NAMALWA (cell line): ENCODE measurements at places on chromosomes 6 and 20.

- no peak for DNase-seq
Observed at GRCh38 chr20:62860391-62860923, 1.2 kb downstream of the TCFL5 start.

DNA sequence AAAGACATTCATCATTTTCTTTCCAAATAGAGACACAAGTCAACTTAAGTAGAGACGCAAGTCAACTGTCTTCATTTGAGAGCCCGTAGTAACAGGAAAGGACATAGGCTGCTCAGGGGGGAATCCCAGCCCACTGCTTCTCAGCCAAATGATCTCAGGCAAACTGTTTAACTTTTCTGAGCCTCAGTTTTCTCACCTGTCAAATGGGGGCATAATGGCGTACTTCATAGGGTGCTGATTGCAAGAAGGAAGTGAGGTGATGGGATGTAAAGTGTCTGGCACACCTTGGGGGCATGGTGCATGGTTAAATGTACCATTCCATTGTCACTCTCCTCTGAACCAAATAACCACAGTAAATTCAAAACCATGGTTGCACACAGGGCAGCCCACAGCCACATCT is 96.5 kb downstream of the EYA2 start:
- DNase-seq = no peak

GRCh38 chr6:148271711-148272439 is 70.8 kb upstream of the SASH1 start:
- no peak for DNase-seq

GRCh38 chr6:139062932-139063646 is 34.5 kb downstream of the ABRACL start:
- DNase-seq = no peak

DNA sequence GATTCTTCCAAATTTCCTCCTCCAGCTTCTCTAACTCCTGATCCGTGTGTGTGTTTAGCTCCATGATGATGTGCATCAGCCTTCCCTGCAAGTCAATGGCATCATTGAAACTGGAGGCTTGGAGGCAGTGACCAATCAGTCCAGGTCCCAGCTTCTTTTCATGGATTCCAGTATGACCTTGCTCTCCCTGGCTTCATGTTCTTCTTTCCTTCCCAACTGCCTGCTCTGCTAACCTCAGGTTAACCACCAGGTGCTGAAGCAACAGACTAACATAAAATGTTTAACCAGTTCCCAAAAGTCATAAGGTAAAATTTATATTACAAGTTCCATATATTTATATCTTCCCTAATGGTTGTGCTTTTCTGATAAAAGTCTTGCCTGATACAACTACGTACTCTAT is 512.8 kb upstream of the EPHA7 start:
- DNase-seq = no peak

DNA sequence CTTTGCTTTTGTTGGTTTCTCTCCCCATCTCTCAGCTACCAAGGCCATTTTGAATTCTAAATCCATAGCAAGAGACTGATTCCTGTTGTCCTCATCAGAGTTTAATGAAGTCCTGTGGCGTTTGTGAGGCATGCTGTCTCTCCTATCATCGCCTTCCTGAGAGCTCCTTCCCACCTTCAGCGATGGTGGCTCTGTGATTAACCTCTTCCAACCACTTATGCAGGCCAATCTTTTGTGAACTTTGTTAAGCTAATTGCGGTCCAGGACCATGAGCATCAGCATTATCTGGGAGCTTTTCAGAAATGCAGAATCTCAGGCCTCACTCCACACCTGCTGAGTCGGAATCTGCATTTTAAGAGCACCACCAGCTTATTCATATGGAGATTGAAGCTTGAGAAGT is 272.5 kb upstream of the CDYL start:
- no peak for DNase-seq

GRCh38 chr6:108845145-108845544 is 3.1 kb upstream of the ARMC2 start:
- no peak for DNase-seq

DNA sequence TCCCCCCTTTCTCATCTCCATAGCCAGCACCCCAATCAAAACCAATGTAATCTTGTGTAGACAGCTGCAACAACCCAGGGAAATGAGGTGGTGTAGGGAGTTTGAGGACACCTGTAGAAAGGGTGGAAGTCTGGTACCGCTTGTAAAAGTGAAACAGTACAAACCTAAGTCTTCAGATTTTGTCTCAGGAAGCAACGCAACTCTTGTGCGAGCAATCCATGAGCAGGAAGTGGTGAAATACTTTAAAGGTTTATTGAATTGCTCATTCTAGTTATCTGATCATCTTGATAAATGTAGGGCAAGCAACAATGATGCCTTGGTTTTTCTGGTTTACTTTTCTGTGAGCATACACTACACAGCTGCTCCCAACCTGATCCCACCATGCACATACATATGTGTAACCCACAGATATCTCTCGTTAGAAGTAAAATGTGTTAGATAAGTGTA is 71.1 kb upstream of the THEMIS start:
- no peak for DNase-seq

- no peak for DNase-seq
Observed at GRCh38 chr6:20605581-20605980, 71.3 kb downstream of the CDKAL1 start.

DNA sequence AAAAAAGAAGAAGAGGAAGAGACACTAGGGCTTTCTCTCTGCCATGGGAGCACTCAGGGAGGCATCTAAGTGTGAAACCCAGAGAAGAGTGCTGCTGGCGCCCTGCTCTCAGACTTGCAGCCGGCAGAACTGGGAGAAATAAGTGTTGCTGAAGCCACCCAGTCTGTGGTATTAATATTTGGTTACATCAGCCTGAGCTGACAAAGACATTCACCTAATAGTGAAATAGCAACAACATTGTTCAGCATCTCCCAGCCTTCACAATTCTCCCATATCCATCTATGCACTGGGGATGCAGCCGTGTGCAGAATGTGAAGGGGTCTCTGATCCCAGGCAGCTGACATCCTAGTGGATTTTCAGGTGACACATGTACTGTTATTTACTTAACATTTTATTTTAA is 12.0 kb downstream of the KCNG1 start:
- no peak for DNase-seq

GRCh38 chr20:46717818-46718541 is 8.5 kb downstream of the SLC2A10 start:
- no peak for DNase-seq

- DNase-seq = no peak
Observed at GRCh38 chr6:39170860-39171259, 55.9 kb upstream of the SAYSD1 start.

- DNase-seq = no peak
Observed at GRCh38 chr6:54578261-54578660, 268.3 kb upstream of the FAM83B start.

DNA sequence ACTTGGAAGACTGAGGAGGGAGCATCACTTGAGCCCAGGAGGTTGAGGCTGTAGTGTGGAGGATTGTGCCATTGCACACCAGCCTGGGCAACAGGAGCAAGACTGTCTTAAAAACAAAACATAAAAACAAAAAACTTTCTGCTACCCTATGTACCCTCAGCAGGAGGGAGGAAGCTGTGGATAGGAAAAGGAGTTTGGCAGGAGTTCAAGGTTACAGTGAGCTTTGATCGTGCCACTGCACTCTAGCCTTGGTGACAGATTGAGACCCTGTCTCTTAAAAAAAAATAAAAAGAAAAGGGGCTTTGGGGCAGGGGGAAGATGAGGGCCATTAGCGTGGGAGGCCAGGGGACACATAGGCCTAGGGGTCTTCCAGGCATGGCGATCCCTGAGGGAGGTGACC is 135.7 kb downstream of the DHX35 start:
- DNase-seq = no peak

DNA sequence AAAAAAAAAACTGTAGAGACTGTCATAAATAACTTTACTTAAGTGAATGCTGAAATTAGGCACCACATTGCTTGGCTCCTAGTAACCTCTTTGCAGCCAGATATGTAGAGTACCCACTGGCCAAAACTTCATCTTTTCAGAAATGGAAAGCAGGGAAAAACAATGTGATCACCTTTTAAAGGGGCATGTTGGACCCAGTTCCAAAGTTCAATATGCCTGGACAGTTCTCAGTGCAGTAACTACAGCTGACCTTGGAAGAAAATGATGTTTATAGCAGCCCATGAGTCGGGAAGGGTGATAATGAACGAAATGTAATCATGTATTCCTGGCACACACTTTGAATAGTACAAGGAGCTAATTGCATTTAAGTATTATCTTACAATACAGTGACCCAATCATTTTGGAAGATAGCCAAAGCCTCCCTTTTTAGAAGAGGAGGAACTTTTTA is 93.6 kb upstream of the TAB2 start:
- DNase-seq = no peak

- DNase-seq = no peak
Observed at GRCh38 chr6:138981416-138981815, 6.6 kb downstream of the REPS1 start.

DNA sequence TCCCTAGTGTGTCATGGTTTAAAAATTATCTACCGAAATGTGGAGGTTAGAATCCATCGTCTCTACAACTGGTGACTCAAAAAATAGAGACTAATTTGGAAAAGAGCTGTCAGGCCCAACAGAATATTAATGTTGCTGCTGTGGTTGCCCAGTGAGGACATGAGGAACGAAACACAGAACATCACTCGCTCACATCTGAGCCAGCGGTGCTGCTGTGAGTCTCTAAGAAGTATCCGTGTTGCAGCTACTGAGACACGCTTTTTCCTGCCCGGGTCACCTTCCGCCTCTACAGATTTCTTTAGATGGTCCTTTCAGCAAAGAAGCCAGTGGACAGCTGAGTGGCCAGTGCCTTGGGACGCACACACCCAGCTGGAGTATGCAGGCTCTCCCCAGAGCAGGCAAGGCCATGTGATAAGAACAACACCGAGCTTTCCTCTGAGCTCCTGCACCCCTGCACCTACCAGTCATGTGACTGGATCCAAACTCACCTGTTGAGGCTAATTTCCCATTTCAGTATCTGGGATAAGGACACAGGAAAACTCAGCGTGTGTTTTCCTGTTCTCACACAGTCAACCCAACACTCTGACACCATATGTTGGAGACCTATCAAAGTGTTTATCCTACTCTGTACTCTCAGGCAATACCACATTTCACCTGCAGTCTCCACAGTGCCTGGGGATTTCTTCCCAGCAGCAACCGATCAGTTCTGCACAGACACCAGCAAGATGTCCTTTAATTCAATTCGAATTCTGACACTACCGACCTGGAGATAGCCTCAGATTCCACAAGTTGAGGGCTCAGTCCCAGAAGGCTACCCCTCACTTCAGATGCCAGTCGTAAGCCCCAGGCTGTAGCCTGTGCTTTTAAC is 119.0 kb upstream of the RPS6KA2 start:
- peak; percentile 14 for DNase-seq

DNA sequence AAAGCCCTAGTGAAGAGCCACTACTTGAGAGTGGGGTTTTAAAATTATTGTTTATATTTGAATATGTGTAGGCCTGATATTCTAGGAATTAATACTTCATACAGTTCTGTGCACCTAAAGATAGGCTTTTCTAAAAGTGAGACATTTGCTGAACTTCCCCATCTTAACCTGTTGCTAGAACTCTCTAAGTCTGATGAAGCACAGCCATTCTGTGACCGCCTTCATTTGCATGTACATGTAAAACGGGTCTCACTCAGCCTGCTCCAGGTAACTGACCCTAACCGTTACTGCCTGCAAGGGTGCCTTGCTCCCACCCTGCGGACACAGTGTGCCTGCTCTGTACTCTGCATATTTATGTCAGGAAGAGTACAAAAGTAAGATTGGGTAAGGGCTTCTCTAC is 44.3 kb upstream of the IRF4 start:
- peak; percentile 68 for DNase-seq

- no peak for DNase-seq
Observed at GRCh38 chr6:75747152-75747992, 1.7 kb upstream of the MYO6 start.

DNA sequence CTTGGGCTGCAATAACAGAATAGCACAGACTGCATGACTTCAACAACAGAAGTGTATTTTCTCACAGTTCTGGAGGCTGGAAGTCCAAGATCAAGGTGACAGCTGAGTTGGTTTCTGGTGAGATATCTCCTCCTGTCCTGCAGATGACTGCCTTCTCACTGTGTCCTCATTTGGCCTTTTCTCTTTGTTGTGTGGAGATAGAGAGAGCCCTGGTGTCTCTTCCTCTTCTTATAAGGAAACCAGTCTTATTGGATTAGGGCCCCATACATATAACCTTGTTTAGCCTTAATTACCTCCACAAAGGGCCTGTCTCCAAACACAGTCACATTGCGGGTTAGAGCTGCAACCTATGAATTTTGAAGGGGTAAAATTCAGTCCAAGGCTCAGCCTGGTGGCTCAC is 57.0 kb upstream of the BMP6 start:
- DNase-seq = no peak

DNA sequence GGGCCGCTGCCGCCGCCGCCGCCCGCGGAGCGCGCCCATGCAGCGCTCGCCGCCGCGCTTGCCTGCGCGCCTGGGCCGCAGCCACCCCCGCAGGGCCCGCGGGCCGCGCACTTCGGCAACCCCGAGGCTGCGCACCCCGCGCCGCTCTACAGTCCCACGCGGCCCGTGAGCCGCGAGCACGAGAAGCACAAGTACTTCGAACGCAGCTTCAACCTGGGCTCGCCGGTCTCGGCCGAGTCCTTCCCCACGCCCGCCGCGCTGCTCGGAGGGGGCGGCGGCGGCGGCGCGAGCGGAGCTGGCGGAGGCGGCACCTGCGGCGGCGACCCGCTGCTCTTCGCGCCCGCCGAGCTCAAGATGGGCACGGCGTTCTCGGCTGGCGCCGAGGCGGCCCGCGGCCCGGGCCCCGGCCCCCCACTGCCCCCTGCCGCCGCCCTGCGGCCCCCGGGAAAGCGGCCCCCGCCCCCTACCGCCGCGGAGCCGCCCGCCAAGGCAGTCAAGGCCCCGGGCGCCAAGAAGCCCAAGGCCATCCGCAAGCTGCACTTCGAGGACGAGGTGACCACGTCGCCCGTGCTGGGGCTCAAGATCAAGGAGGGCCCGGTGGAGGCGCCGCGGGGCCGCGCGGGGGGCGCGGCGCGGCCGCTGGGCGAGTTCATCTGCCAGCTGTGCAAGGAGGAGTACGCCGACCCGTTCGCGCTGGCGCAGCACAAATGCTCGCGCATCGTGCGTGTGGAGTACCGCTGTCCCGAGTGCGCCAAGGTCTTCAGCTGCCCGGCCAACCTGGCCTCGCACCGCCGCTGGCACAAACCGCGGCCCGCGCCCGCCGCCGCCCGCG is 730 bp downstream of the INSM1 start:
- DNase-seq = no peak

- DNase-seq = no peak
Observed at GRCh38 chr6:161476711-161477110, 202.8 kb upstream of the AGPAT4 start.

- no peak for DNase-seq
Observed at GRCh38 chr20:4068708-4069107, 53.4 kb upstream of the RNF24 start.

GRCh38 chr6:115001731-115002350 is 659.0 kb upstream of the HS3ST5 start:
- no peak for DNase-seq
